ENCODE measurements at places on chromosomes 12 and 14.

DNA sequence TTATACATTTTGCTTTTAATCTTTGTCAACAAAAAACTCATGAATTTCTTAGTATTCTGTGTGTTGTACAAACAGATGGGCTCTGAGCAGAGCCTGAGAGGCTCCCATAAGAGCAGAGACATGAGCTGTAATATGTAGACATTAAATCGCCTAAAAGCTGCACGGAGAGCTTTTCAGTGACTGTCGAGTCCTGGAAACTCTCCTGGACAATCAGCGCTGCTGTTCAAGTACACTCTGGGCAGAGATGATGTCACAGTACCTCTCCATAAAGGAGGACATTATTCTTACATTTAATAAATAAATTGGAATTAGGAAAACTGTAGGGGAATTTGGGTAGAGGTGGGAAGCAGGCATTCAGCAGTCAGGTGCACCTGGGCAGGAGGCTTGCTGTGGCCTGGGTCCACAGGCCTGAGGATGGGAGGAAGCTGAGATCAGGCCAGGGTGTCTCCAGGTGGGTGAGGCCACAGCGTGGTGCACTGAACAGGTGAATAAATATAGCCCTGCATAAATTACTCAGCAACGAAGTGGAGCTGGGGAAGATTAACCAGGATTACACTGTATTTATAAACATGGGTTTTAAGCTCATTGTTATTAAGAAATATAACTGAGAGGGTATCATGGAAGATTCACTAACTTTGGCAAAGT, 13.3 kb upstream of the TCL1A start:
- H3K36me3 ChIP-seq: no peaks in the 10 kb centered on the region
- no peaks in the 10 kb centered on the region for H3K4me1 ChIP-seq
- DNase-seq: no peak
- H3K27me3 ChIP-seq: peaks cover 40% of the 10 kb centered on the region
- H3K27ac ChIP-seq: no peak overlapping the region

DNA sequence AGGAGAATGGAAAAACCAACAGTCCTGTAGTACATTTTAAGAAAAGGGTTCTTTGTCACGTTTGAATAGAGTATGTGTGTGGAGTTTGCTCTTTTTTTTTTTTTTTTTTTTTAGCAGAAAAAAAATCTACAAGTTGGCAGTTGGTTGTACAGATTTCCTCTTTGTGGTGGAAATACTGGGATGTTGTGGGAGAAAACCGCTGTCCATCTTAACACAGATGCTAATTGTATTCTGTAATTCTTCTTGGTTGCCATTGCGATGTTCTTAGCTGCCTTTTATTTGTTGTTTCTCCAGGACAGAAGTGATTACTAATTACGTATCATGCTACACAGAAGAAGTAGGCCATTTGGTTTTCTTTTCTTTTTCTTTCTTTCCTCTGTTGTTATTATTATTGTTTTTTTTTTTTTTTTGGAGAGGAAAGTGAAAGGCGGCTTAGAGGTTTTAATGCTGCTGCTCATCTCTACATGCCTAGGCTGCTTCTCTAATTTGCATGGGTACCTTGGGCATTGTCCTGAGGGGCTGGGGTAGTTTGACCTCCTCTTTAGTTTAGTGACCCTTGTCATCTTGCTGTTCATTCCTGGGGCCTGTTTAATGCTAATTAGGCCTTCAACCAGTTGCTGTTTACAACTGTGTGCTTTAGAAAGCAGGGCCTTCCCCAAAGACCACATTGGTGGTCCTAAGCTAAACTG, 94.7 kb downstream of the TMTC2 start:
- DNase-seq: no peak
- H3K4me3 ChIP-seq: no peak overlapping the region
- H3K27ac ChIP-seq: no peak overlapping the region
- no peaks in the 10 kb centered on the region for H3K27me3 ChIP-seq

DNA sequence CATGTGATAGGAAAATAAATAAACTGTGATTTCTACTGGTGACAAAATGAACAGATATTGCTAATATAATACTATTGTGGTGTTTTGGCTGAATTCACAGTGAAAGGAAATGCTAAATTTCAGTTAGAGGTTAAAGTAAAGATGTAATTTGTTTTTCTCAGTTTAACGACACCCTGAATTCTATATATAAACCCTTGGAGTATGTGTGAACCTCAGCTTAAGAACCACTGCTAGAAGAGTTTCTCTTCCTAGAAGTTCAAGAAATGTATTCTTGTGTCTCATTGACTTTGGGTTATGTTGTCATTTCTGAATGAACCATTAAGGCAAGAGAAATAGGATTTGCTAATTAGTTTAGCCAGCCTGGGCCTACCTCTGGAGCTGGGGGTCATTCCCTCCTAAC, 8.2 kb downstream of the FBXO34 start:
- no peak overlapping the region for H3K4me3 ChIP-seq
- no peaks in the 10 kb centered on the region for H3K27me3 ChIP-seq

DNA sequence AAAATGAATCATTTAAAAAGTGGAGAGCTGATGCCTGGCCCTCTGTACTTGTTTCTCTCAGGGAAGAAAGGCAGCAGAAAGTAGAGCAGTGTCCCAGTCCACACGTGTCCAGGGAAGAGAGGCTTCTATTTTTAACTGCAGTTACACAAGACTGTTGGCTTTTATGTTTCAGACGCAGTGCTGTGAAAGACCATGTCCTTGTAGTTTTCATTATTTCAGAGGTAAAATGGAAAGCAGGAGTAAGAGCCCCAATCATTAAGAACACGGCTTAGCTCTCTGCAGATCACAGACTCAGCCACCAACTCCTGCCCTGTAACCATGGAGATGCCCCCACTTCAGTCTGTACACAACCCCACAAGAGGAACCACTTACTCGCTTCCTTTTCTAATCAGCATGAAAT, 336.3 kb downstream of the DAD1 start:
- no peaks in the 10 kb centered on the region for H3K27me3 ChIP-seq
- no peak overlapping the region for H3K27ac ChIP-seq
- no peaks in the 10 kb centered on the region for H3K36me3 ChIP-seq
- DNase-seq: no peak
- no peaks in the 10 kb centered on the region for H3K4me1 ChIP-seq

DNA sequence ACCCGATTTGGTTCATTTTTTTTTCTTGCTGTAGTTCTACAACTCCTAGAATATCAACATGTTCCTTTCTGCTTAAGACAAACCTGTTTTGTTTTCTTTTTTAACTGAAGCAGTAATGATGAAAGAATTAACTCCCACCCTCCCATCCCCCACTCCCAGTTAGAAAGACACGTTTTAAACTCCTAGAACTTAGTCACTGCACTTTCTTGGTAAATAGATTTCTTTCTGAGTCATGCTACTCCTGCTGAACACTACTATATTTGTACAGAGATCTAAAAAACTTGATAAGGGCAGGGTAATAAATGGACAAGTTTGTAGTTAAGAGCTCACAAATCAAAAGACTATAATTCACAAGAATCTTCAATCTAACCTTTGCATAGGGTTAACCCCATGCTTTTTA, 118.9 kb upstream of the PTPRB start:
- H3K4me3 ChIP-seq: no peak overlapping the region
- no peaks in the 10 kb centered on the region for H3K36me3 ChIP-seq
- no peaks in the 10 kb centered on the region for H3K27me3 ChIP-seq

- no peak for DNase-seq
- H3K27ac ChIP-seq: no peak overlapping the region
- H3K36me3 ChIP-seq: no peaks in the 10 kb centered on the region
- no peaks in the 10 kb centered on the region for H3K4me1 ChIP-seq
- no peaks in the 10 kb centered on the region for H3K27me3 ChIP-seq
Observed at GRCh38 chr14:54312166-54312801, 84.5 kb upstream of the CDKN3 start.

GRCh38 chr14:58060077-58060476, 91.9 kb downstream of the ARMH4 start:
- H3K36me3 ChIP-seq: no peaks in the 10 kb centered on the region
- H3K27ac ChIP-seq: no peak overlapping the region
- H3K4me1 ChIP-seq: no peaks in the 10 kb centered on the region
- no peaks in the 10 kb centered on the region for H3K27me3 ChIP-seq
- no peak overlapping the region for H3K4me3 ChIP-seq

- H3K4me1 ChIP-seq: no peaks in the 10 kb centered on the region
- H3K4me3 ChIP-seq: no peak overlapping the region
- H3K27ac ChIP-seq: no peak overlapping the region
- peaks cover 12% of the 10 kb centered on the region for H3K36me3 ChIP-seq
- DNase-seq: no peak
Observed at GRCh38 chr14:72657214-72657921, 236.5 kb downstream of the DPF3 start.

GRCh38 chr12:10722502-10722904, 620 bp downstream of the YBX3 start:
- peak overlapping the region; percentile 99 for H3K27ac ChIP-seq
- no peaks in the 10 kb centered on the region for H3K36me3 ChIP-seq
- peak overlapping the region; percentile 88 for H3K4me3 ChIP-seq
- DNase-seq: peak; percentile 33
- H3K27me3 ChIP-seq: no peaks in the 10 kb centered on the region
- H3K4me1 ChIP-seq: peaks cover 23% of the 10 kb centered on the region

GRCh38 chr12:120121766-120122293, 5.3 kb upstream of the RAB35 start:
- H3K27ac ChIP-seq: no peak overlapping the region
- peaks cover 25% of the 10 kb centered on the region for H3K4me1 ChIP-seq
- no peaks in the 10 kb centered on the region for H3K36me3 ChIP-seq
- no peaks in the 10 kb centered on the region for H3K27me3 ChIP-seq
- no peak overlapping the region for H3K4me3 ChIP-seq

DNA sequence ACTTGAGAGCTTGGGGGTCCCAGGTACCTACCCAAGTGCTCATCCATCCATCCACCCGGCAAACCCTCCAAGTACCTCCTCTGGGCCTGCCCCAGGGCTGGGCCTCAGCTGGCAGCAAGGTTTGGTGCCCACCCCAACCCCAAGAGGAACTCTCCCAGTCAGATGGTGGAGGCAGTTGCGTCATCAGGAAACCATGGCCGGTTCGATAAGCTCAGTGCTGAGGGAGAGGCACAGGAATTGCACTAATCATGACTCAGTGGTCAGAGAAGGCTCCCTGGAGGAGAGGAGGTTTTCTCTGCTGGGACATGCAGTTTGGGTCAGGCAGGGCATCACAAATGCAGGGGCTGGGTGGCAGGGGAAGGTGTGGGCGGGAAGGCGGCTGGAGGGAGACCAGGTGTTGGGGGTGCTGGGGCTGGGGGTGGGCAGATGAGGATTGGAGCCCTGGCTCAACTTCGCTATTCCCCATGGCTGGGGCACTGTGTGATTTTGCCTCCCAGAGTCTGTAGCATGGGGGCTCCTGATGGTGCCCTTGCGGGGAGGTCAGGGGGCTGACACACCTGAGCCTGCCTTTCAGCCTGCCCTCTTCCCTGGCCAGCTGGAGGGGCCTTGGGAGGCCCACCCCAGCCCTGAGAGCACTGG, 32.2 kb downstream of the SH2B3 start:
- H3K27me3 ChIP-seq: no peaks in the 10 kb centered on the region
- H3K4me3 ChIP-seq: no peak overlapping the region
- peaks cover 100% of the 10 kb centered on the region for H3K4me1 ChIP-seq
- H3K27ac ChIP-seq: peak overlapping the region; percentile 55
- DNase-seq: peak; percentile 64
- H3K36me3 ChIP-seq: peaks cover 15% of the 10 kb centered on the region

DNA sequence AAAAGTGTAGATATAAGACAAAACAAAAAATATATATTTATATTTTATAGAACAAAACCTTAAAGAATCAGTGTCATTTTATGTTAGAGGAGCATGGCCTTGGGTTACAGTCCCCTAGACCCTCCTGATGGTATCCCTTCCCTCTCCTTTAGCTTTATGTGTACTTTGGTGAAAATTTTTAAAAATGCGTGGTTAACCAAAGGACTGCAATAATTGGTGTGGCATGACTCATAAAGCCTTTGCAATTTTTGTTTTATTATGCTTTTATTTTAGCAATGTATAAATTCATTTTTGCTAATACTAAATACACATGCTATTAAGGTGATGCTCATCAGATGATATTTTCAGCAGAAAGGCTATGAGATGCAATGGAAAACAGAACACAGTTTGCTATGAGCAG, 264.4 kb downstream of the SYT1 start:
- H3K27me3 ChIP-seq: no peaks in the 10 kb centered on the region
- H3K4me1 ChIP-seq: no peaks in the 10 kb centered on the region
- no peaks in the 10 kb centered on the region for H3K36me3 ChIP-seq
- no peak overlapping the region for H3K4me3 ChIP-seq
- no peak for DNase-seq

DNA sequence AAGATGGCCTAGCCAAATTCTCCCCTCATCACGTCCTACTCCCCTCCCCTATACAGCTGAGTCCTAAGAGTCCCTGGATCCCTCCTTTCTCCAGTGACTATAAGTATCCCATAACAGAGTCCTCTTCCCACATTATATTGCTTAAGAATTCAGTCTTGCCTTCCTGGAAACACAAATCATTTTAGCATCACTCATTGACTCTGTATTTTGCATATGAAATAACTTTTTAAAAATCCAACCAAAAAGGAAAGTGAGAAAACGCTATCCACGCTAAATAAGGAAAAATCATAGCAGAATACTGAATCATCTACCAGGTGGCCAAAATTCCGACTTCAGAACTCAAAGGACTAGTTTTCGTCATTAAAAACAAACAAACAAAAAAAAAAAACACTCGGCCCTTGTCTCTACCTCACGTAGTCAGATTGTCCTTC, 130.2 kb downstream of the GCH1 start:
- peak overlapping the region; percentile 93 for H3K27ac ChIP-seq
- peaks cover 62% of the 10 kb centered on the region for H3K4me1 ChIP-seq
- peaks cover 23% of the 10 kb centered on the region for H3K36me3 ChIP-seq
- peak overlapping the region; percentile 25 for H3K4me3 ChIP-seq
- DNase-seq: no peak
- H3K27me3 ChIP-seq: no peaks in the 10 kb centered on the region

DNA sequence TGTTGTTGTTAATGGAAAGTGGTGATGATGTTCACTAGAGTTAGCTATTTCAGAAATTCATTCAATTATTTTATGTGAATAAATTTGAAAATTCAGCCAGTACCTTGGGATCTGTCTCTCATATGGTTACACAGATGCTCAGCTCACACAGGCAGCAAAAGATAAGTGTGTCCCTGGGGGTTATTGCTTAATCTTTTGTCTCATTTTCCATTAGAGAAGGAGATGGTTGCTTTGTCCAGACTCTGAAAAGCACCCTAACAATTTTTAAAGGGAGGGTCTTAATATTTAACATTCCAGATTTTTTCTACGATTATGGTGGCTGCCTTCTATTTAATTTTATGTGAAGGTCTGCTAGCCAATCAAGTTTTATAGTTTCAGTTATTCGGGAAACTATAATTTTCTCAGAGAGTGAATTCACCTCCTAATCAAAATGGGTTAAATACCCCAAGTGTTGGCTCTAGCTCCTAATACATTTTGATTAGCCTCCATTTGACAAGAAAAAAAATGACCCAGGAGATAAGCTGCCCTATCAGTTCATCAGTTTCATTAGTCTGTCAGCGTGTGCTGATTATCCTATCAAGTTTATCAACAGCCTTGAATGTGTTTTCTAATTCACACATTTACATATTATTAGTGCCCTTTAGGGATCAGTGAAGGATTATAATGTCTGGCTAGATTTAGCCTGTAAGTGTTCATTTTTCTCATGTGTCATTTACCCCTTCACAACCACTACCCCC, 282.1 kb downstream of the TMTC2 start:
- DNase-seq: no peak
- H3K27ac ChIP-seq: no peak overlapping the region
- no peaks in the 10 kb centered on the region for H3K36me3 ChIP-seq

Data from heart left ventricle (tissue), 16 donors.